ENCODE measurements at places on chromosomes 6 and 20.

- DNase-seq = no peak
Measured at GRCh38 chr6:20044883-20045282, 167.4 kb downstream of the MBOAT1 start.

DNA sequence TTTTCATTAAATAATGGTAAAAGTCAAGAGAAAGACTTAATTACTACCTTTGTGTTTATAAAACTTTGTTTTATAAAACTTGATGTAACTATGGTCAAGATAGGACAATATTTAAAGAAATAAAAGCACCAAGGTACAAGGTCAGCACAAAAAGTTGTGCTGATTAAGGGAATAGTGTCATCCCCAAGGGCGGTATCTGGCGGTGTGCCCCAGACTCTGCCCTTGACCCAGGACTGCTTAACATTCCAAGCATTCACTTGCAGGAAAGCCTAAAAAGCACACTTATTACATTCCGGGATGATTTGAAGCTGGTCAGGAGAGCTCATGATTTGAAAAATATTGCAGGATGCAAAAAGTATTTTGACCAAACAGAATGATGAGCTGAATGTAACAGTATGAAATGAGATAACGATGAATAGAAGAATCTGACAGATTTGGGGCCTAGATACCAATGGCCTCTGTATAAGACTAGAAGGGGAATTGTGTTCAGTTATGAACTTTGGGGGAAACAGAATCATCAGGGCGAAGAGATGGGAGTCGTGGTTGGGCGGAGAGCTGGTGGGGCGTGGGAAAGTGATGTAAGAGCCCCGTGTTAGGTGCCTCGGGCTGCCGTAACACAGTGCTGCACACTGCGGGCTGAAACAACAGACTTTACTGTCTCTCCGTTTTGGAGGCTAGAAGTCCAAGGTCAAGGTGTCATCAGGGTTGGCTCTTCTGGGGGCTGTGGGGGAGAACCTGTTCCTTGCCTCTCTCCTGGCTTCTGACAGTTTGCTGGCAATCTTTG is 77.2 kb downstream of the CDC5L start:
- DNase-seq = peak; percentile 85

- DNase-seq = peak; percentile 12
Measured at GRCh38 chr6:44806656-44807055, 419.1 kb downstream of the CDC5L start.

DNA sequence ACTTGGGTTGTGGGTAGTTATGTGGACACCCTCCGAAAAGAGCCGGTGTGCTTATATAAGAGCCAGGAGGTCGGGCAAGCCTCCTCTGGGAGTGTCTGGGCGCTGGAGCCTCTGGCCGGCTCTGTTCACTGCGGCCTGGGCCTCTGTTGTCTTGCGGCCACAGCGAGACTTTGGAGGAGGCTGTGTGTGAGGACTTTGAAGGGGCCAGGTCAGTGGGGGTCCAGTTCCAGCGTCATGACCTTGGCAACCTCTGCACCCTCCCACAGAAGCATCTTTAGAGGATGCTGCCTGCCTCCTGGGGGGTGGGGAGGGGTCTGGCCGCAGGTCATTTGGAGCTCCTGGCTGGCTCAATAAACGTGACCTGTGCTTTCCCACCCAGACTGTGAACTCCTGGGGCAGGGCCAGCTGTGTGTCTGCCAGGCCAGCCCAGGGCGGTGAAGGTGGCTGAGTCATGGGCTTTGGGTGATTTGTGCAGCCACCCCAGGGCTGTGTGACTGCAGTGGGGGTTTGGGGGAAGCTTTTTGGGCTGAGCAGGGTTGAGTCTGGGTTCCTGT is 1.2 kb downstream of the TCEA2 start:
- DNase-seq = peak; percentile 82

- peak; percentile 80 for DNase-seq
Measured at GRCh38 chr6:2971420-2972218, at the start of gene SERPINB6. TSS of gene SERPINB6 (minus strand) at chr6:2971567. CDS start at chr6:2959332, 12,235 bp downstream.

DNA sequence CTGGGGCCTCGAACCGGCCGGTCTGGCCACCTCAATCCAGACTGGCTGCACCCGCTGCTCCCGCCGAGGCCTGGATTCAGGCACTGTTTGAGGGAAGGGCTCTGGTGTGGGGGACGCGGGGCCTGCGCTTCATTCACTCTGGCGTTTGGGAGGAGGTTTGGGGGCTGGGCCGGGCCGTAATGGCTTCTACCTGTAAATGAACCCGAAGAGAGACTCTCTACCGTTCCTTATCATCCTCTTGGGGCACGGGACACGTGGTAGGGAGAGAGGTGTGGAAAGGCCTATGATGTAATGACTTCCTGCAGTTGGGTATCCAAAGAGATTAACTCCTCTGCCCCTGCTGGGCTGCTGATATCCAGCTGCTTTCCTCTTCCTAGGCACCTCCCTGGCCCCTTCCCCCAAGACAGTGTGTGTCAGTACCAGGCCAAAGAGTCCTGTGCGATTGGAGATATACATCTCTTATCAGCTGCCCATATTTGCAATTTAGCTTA is 1.8 kb downstream of the FOXO3 start:
- DNase-seq = peak; percentile 90

Measured in EL (cell line).